ENCODE measurements at places on chromosomes 7 and 10. TPM values are rescaled to one million over a fixed set of nuclear protein-coding genes. Genes with fewer than 3 reads are reported as not detected.

The CAPZA2 gene
- 107 TPM for total RNA-seq

The NOD1 gene
- total RNA-seq = 15.2 TPM

The FRMPD2 gene
- under 0.01 TPM for total RNA-seq

The AQP1 gene
- 78.8 TPM for total RNA-seq

DNA sequence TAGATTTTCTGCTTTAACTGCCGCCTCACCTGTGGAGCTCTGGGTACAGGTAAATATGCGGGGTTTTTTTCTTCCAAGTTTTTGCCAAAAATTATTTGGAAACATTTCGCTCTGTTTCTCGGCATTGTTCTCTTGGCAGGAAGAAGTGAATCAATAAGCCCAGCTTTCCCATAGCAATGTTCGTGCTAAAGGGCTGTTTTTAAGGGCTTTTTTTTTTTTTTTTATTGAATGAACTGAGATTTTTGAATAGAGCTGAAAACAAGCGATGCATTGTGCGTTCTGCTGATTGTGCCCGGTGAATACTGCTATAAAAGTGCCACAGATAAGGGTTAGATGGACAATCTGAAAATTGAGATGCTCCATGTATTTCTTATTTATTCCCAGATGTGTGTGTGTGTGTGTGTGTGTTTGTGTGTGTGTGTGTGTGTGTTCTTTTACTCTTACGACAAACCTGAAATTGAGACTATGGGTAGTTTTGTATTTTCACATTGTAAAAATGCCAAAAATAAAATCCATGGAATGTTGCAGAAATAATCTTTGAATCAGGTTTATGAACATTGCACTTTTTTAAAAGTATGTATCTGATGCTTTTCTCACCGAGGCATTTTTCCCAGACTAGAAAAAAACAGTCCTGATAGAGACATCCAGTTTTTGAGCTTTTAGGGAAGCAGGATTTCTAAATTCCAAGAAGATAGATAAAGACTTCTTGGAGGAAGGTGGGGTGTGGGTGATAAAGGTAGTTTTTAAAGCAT is 30.5 kb downstream of the KIAA1217 start:
- DNase-seq = peak; percentile 34
- no peaks in the 10 kb centered on the region for H3K36me3 ChIP-seq
- peaks cover 11% of the 10 kb centered on the region for H3K4me1 ChIP-seq

DNA sequence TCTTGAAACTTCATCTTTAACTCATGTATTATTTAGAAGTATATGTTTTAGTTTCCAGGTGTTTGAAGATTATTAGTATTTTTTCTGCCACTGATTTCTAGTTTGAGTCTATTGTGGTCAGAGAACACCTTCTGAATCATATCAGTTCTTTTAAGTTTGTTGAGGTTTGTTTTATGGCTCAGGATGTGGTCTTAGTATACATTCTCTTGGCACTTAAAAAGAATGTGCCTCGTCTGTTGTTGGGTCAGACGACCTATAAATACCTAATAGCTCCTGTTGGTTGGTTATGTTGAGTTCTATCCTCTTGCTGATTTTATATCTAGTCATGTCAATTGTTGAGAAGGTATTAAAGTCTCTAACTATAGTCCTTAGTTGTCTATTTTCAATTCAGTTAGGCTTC is 15.9 kb downstream of the TDRD1 start:
- no peak overlapping the region for H3K4me3 ChIP-seq
- H3K27ac ChIP-seq = no peak overlapping the region
- no peaks in the 10 kb centered on the region for H3K27me3 ChIP-seq
- H3K4me1 ChIP-seq = no peaks in the 10 kb centered on the region
- DNase-seq = no peak

DNA sequence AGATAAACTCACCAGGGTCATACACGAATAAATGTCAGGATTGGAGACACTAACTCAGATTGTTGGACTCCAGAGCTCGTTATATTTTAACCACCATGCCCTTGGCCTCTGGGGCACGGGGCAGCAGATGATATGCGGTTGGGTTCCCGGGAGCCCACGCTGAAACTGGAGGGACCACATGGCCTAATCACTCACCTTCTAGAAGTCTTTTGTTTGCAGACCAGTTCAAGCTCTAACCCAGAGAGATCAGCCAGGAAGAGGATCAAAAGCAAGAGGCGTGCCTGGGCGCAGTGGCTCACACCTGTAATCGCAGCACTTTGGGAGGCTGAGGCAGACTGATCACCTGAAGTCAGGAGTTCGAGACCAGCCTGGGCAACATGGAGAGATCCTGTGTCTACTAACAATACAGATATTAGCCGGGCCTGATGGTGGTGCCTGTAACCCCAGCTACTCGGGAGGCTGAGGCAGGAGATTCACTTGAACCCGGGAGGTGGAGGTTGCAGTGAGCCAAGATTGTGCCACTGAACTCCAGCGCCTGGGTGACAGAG is 42.6 kb upstream of the ECHDC3 start:
- no peaks in the 10 kb centered on the region for H3K4me1 ChIP-seq
- no peak overlapping the region for H3K4me3 ChIP-seq
- DNase-seq = no peak
- H3K27ac ChIP-seq = no peak overlapping the region

GRCh38 chr7:94431619-94432280 is 37.1 kb downstream of the COL1A2 start:
- H3K27me3 ChIP-seq = no peaks in the 10 kb centered on the region
- no peak overlapping the region for H3K27ac ChIP-seq
- no peaks in the 10 kb centered on the region for H3K4me1 ChIP-seq
- no peak overlapping the region for H3K4me3 ChIP-seq
